Cardiac muscle cell (in vitro differentiated cells and primary cell): ENCODE measurements at places on chromosomes 2 and 18.

GRCh38 chr2:96138179-96139145, at the start of gene ASTL:
TSS of gene ASTL (minus strand) at chr2:96138502. CDS start at chr2:96138436, 66 bp downstream.
- peak; percentile 75 for DNase-seq

DNA sequence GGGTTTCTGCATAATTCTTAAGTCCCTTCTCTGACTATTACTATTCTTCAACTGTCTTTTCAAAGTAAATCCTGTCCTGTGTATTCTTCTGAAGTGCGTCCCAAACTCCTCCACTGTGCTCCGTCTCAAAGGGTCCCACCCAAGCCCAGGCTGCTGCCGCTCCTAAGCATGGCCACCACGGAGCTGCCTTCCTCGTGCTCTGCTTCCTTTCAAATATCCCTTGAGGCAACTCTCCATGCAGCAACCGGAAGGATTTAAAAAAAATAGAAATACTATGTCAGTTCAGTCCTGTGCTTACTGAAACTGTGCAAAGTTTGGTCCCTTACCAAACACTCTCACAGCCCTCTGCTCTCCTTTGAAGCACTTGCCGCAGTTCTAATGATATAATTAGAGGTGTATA, 116.1 kb downstream of the NOL10 start:
- DNase-seq: no peak

DNA sequence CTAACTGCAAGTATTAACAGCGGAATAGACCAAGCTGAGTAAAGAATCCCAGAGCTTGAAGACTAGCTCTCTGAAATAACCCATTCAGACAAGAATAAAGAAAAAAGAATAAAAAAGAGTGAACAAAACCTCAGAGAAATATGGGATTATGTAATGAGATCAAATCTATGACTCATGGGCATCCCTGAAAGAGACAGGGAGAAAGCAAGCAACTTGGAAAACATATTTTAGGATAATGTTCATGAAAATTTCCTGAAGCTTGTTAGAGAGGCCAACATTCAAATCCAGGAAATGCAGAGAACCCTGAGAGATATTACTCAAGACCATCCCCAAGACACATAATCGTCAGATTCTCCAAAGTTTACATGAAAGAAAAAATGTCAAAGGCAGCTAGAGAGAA, 17.3 kb downstream of the PFN4 start:
- DNase-seq: peak; percentile 45

DNA sequence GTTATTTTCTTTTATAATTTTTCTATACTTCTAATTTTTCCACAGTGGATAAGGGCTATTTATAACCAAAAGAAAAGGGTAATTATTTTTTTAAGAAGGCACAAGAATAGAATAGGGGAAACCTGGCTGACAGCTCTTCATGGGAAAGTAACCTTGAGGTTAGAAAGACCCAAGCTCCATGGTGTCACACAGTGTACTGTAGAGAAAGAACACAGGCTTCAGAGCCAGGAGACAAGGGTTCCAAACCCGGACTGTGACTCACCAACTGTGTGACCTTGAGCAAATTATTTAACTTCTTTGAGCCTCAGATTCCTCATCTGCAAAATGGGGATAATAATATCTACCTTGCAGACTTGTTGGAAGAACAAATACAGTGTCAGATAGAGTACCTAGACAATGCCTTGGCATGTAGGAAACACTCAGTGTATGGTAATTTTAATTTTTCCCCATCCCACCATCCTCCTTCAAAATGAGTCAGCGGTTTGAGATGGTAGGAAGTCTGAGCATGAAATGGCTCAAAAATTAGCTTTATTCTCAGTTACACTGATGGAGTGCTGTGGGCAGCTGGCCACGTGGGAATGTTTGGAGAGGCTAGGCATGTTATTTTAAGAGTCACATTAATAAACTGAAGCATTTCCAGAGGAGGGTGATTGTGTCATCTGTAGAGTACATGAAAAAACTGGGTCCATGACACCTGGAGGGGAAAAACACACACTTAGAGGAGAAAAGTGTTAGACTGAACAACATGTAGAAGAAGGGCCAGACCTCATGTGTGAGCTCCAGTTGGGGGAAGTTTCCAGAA, 36.7 kb downstream of the TMEM37 start:
- no peak for DNase-seq

GRCh38 chr18:61896757-61897156, 4.0 kb upstream of the RNF152 start:
- DNase-seq: peak; percentile 57

DNA sequence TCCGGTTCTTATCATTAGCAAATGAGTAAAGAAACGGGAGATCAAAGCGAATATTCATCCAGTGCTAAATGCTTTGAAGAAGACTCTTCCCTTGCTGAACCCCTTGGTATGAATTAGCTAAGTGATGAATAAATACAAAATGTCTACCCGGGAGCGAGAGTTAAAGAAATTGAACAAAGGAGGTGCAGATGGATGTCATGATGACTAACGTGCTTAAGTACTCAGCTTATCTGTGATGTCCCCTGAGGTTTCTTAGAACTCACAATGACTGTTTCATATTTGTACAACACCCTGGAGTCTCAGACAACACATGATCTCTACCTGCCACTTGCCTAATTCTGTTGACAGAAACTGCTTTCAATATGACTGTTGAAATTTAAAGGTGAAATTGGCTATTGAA, 148.5 kb downstream of the TMEM200C start:
- no peak for DNase-seq

GRCh38 chr18:70415823-70416488, 127.1 kb downstream of the SOCS6 start:
- DNase-seq: no peak

GRCh38 chr2:43212216-43212835, 14.1 kb downstream of the ZFP36L2 start:
- no peak for DNase-seq

- DNase-seq: no peak
Measured at GRCh38 chr2:234005126-234005525, 45.4 kb upstream of the SPP2 start.

DNA sequence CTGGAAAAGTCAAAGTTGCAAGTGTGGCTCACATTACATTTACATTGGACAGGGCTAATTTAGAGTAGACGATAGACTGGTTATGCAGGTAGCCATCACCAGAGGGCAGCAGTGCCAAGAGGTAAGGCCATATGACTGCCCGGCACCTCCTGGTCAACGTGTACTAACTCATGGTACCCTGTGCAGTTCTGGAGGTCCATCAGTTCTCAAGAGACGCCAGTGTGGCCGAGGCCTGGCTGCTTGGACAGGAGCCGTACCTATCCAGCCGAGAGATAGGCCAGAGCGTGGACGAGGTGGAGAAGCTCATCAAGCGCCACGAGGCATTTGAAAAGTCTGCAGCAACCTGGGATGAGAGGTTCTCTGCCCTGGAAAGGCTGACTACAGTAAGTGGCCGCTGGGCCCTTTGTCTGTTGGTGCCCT, 65.8 kb upstream of the EML6 start:
- peak; percentile 56 for DNase-seq

DNA sequence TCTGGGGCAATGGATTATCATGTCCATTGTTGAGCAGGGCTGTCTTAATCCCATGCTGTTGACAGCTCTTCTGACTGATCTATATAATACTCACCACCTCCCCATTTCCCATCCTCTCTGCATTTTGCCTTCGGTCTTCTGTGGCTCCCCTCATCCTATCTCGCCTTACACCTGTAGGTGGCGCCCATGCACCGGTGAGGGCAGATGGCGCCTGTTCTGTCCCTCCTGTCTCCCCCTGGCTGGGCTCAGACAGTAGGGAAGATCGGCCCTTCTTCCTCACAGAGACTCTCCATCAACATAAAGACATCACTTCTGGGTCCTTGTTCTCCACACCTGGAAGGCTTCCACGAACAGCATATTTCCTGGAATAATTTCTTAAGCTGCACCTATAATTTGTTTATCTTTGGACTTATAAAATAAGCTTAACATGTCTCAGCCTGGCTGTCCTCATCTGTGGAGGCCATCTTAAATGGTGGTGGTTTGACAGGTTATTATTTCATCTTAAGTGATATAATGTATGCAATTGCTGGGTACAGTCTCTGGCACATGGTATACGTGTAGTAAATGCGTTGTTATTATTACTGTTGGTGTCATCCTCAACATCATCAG, 10.9 kb upstream of the CDH20 start:
- DNase-seq: peak; percentile 78

GRCh38 chr2:84033347-84033974, 425.6 kb downstream of the SUCLG1 start:
- no peak for DNase-seq

- no peak for DNase-seq
Measured at GRCh38 chr18:37889963-37890362, 324.4 kb upstream of the CELF4 start.

DNA sequence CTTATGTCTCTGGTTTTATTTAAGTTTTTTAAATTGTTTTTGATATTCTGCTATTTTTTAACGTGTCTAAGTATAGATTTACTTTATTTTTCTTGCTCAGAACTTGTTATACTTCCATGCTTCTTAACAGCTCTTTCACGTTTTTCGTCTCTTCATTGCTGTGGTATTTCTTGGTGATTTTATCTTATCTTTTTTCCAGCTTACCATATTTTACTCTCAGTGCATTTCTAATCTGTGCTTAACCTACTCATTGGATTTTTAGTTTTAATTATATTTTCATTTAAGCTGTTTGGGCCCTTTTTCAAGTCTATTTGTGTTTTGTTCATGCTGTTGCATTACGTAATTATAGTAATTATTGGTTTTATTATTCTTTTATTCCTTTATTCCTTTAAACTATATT, 11.1 kb downstream of the SLC9A2 start:
- DNase-seq: no peak

DNA sequence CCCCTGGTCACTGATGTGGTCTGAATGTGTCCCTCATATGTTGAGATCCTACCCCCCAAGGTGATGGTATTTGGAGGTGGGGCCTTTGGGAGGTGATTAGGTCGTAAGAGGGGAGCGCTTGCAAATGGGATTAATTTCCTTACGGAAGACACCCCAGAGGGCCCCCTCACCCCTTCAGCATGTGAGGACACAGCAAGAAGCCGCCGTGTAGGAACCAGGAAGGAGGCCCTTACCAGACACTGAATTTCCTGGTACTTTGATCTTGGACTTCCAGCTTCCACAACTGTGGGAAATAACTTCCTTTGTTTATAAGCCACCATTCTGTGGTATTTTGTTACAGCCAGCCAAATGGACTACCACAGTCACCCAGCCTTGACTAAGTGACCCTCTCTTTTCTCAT, 35.9 kb downstream of the NCK2 start:
- DNase-seq: no peak

- DNase-seq: no peak
Measured at GRCh38 chr2:3433776-3434400, 54.4 kb downstream of the TRAPPC12 start.

DNA sequence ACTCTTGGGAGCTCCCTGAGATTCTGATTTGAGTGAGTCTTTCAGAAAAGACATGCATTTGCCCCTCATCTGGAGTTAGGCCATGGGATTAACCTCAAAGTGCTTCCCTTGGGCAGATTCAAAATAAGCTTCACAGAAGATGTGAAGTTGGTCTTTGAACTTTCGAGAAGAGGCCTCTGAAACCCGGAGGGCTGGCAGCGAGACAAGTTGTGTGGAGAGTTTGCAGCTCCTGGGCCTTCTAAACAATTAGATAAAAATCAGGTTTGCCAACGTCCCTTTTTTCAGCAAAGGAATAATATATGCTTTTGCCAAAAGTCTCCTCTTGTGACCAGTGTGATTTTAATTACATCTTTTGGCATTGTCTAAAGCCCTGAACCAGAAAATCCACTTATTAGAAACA, 489.7 kb downstream of the SOX11 start:
- no peak for DNase-seq

DNA sequence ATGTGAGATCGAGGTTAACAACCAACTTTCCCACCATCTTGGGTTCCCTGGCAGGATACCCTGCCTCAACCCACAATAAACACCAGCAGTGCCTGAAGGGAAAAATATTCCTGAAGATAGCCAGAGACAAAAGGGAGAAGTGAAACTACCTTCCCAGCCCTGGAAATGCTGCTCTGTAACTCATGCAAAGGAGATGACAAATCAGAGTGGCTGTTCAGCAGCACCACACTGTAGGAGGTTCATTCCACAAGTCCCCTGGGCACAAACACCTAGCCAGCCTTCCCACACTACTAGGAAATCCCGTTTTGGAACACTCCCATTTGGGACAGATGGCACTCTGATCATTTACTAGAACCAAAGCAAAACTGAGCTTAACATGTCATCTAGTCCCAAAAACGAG, 190.7 kb upstream of the RBBP8 start:
- DNase-seq: no peak

DNA sequence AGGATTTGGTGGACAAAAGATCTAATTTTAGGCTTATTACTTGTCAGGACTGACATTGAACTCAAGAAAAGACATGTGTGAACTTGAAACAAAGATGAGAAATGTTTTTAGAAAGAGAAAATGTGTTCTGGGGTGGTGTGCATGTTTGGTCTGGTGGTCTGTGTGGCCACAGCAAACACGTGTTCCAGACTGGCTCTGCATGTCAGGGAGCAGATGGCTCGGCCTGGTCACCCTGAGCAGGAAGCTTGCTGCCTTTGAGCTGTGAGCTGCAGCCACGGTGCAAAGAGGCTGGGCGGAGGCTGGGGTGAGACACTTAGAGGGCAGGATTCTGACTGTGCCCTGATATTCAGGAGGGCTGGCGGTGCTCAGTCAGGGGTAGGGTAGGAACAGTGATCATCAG, 186.1 kb downstream of the CTIF start:
- DNase-seq: no peak

DNA sequence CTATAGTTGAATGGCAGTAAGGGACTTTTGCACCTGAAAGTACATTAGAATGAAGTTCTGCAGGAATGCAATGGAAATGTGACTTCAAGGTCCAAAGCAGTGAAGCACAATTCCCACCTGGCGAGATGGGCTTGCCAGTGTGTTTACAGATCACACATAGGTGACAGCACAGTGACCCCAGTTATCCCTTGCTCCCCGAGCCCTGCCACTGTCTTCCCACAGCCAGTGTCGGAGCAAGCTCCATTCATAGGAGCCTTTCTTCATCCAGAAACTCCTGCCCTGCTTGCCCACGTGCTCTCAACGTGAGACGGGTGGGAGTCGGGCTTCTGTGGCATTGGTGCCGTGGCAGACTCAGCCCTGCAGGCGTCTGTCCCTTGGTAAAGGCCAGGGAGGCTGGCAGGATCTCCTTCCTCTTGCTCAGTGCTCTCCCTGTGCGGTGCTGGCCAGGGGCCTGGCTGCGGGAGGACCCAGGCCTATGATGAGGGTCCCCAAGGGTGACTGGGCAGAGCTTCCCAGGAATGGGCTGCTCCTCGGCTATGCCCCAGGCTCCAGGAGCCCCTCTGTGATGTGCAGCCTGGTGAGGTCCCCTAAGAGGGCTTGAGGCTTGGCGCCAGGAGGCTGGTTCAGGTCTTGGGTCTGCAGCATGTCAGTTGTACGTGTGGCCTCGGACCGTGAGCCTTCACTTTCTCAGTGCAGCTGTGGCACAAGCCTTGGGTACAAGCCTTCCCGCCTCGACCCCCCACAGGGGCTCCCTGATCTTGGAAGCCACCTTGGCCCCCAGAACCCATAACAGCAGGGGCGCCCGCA, 40.2 kb downstream of the SNED1 start:
- no peak for DNase-seq

DNA sequence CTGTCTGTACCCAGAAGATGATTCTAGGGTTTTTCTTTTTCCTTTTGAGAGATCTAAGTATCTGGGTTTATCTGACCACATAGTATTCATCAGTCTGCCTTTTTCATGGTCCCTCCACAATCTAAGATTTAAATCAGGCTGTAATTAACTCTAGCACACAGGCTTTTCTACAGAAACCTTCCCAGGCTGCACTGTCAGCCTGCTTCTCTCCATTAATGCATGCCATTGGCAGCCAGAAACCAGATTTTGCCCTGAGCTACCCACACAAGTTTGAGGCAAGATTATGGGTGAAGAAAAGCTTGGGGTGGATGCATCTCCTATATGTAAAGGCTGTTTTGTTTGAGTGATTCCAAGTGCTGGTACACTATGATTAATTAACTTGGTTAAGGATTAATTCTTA, 45.7 kb upstream of the EML4 start:
- no peak for DNase-seq
